Right renal pelvis (tissue), 4 donors: ENCODE measurements at places on chromosomes 7 and 10.

- no peak for DNase-seq
Measured at GRCh38 chr10:28304032-28304571, 1.2 kb upstream of the MPP7 start.

DNA sequence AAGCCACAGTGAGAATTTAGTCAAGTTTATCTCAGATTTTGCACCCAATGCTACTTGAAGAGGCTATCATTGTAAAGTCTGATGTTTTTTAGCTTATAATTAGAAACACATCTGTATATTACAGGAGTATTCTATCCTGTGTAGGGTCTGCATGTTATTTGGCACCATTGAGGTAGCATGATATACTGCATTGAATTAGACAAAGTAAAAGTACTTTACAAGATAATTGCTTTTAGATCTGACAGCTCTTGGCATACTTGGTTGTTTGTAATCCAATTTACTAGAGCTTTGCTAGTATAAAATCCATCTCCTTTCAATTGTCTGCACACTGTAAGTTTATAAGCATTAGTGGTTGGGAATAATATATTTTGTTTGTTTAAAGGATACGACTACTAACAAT lies 714.3 kb downstream of the ANKRD7 start:
- DNase-seq, result no peak

- no peak for DNase-seq
Measured at GRCh38 chr10:4373612-4374011, 452.4 kb upstream of the AKR1E2 start.

DNA sequence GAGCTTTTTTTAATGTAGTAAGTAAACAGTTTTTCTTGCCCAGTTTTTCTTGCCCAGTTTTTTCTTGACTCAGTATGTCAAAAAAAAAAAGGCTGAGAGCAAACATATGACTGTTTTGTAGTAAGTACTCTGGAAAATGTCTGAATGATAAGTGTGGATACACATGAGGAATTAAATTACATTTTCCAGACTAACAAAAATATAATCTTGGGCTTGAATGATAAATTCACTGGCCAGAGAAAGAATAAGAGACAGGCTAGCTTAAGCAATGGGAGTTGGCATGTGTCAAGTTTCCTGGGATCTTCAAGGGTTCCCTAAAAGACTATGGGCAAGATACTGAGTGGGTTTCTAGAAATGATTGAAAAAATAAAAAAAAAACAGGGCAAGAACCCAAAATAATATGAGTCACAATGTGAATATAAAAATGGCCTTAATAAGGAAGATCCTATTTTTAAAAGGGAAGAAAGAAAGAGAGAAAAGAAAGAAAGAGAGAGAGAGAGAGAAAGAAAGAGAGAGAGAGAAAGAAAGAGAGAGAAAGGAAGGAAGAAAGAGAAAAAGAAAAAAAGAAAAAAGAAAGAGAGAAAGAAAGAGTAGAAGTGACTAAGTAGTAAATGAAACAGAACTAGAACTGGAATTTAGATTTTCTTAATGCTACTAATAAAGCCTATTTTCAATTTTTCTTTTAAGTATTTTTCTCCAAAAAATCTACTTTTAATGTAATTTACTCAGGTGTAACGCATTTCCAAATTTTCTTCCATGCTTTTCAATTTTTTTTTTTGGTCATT lies 60.2 kb downstream of the TFPI2 start:
- DNase-seq, result no peak

DNA sequence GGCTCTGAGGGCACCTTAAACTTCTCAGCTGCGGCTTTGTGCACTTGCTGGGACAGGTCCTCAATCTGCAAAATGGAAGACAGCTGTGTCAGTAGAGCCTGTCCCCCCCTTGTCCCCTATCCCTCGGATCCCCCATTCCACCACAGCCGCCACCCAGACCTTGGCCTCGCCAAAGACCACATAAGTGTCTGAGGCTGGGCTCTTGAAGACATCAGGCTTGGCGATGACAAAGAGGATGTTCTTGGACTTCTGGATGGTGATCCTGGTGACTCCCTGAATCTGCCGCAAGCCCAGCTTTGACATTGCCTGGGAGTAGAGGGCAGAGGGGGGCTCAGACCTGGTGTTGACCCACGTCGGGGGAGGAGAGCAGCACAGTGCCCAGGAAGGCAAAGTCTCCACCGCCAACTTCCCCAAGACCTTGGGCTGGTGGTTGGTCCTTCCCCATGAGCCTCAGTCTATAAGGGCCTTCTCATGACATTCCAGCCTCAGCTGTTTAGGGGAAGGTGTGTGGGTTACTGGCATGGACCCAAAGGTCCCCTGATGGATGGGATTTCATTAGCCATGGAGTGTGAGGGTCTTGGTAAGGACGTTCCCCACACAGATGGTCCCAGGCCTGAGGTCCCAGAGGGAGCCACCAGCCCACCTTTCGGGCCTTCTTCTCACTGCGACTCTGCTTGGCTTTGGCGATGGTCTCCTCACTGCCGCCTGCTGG lies 7.7 kb downstream of the NACAD start:
- no peak for DNase-seq

DNA sequence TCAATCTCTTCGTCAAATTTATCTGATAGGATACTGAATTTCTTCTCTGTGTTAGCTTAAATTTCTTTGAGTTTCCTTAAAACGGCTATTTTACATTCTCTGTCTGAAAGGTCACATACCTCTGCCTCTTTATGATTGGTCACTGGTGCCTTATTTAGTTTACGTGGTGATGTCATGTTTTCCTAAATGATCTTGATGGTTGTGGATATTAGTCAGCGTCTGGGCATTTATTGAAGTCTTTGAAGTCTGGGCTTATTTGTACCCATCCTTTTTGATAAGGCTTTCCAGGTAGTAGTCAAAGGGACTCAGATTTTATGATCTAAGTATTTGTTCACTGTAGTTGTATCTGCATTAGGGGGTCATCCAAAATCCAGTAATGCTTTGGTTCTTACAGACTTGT lies 1407.5 kb upstream of the LRRTM3 start:
- DNase-seq, result no peak

DNA sequence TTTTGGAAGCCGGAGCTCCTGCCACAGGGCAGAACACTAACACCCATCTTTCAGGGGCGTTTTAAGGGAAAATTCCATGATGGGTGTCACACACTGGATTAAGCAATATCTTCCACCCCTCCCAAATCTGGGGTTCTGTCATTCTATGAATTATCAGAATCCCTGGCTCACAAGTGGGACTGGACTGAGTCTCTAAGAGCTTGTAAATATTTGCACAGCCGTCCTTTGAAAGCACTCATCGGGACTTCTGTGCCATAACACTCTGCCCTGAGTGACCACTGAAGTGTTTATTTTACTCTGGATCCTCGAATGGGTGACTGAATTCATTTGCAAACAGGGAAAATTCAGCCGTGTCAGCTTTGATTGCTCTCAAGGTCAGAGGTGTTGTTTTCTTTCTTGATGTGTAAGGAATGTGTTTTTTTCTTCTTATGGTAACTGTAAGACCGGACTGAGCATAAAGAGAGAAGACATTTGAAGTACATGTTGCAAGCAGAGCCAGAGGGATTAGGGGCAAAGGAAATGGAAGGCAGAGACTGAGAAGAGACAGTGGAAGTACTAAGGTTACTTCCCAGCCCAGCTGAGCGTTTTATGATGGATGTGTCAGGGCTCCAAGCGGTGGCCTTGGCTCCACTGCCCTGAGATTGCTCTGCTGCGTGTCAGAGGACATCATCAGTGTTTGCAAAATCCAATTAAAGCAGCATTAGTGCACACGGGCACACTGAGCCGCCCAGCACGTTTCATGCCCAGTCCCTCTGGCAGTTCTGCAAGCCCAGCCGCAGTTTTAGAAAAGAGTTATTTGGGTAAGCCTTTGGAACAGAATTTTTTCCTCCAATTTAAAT lies 17.7 kb upstream of the GTPBP4 start:
- DNase-seq, result no peak

- DNase-seq, result no peak
Measured at GRCh38 chr7:1108264-1108920, 20.5 kb downstream of the GPER1 start.

DNA sequence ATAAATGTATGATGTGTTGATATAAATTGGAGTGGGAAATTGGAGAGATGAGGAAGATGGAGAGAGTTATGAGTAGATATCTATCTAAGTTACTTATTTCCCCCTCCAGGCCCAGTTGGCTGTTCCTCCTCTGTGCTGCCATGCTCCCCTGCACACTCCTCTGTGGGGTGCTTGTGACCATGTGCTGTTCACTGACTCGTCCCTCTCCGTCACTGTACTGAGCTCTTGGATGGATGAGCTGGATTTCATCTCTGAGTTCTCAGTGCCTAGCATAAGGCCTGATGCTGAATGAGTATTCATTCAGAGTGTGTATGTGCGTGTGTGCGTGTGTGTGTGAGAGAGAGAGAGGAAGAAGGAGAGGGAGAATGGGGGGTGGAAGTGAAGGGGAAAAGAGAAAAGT lies 14.5 kb downstream of the OR9A2 start:
- DNase-seq, result no peak

- no peak for DNase-seq
Measured at GRCh38 chr7:2417981-2418481, 14.6 kb downstream of the CHST12 start.

GRCh38 chr10:69007260-69007659 lies 18.7 kb downstream of the KIFBP start:
- no peak for DNase-seq

GRCh38 chr7:106522696-106523095 lies 138.3 kb downstream of the CCDC71L start:
- no peak for DNase-seq

GRCh38 chr10:118596426-118597124 lies 1.1 kb upstream of the PRLHR start:
- no peak for DNase-seq

DNA sequence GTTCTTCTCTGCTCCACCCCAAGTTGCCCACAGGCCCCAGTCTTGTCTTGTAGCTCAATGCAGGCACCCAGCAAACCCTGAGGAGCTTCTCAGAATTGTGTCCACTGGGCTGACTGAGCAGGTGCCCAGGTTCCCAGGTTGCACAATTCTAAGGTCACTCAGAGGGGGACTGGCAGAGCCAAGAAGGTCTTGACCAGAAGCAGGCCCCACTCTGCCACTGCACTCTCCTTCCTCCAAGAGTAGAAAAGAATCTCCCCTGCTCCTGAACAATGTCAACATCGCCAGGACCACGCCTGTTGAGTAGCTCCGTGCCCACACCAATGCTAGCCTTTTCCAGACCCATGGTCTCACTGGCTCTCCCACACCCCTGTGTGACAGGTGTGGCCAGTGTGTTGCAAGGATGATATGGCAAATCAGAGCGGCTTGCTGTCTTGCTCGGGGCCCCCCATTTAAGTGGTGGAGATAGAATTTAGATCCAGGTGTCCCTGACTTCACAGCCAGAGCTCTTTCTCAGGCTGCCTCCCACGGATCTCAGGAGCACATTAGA lies 577 bp downstream of the LRRC18 start:
- no peak for DNase-seq

DNA sequence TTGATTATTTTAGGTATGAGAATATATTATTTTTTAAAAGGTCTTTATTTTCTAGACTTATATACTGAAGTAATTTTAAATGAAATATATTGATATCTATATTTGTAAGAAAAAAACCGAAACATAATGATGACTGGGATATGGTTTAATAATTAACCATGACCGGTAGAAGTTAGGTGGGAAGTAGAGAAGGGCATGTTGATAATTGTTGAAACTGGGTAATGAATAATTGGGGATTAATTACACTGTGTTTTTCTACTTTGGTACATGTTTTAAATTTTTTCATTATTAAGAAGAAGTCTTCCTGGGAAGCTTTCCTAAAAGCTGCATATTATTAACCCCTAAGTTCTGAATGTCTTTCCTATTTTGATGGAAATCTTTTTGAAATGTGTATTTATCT lies 16.3 kb downstream of the TSPAN12 start:
- no peak for DNase-seq

DNA sequence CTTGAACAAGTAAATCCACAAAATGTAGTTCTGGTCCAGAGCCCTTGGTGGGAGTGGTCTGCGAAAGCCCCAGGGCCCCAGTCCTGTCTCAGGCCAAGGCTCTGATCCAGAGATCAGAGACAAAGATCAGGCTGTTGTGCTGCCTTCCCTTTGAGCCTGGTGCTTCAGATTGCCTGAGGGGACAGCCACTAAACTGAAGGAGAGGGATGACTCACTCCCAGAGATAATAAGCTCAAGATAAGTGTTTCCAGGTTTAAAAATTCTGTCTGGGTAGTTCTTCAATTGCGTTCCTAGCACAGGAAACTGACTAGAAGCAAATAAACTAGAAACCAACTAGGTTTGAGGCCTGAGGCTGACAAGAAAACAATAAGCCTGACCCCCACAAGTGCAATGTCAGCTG lies 190.2 kb downstream of the RAMP3 start:
- no peak for DNase-seq

- no peak for DNase-seq
Measured at GRCh38 chr7:143255564-143255963, 7.7 kb upstream of the GSTK1 start.

GRCh38 chr10:14332903-14333302 lies 2.2 kb upstream of the FRMD4A start:
- DNase-seq, result no peak

DNA sequence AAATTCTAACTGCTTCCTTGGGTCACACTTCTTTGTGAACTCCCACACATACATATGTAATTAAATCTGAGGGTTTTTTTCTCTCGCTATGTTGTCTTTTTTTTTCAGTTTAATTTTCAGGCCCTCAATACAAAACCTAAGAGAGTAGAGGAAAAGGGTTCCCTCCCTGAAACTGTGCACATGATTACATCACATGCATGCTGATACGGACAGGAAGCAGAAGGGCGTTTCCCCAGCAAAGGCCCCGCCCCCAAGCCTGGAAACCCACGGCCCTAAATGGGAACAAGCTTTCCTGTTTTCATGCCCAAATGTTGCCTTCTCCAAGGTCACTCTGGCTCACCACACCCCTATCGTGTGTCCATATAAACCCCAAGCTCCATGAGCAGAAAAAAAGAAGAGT lies 115.4 kb downstream of the TEX36 start:
- DNase-seq, result no peak

GRCh38 chr10:76020630-76021029 lies 589.2 kb downstream of the LRMDA start:
- DNase-seq, result no peak

DNA sequence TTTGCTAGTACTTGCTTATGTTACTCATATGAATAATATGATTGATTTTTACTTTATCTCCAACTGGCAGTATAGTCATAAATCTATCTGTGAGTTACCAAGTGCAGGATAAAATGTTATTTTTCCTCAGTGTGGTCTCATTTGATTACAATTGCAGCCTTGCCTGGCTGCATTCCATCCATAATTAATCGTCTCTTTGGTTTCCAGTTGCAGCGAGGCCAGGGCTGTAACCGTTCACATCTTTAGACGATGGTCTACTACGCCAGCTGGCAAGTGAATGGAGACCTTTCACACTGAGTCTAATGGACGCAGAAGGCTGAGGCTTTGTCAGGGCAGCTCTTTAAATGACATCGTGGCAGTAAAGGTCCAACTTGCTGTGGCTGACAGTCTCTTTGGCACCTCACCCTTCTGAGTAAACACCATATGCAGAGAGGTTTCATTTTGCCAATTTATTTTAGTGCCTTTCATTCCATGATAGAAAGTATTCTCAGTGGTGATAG lies 84.0 kb downstream of the ARL4A start:
- peak; percentile 58 for DNase-seq

GRCh38 chr7:98376711-98377110 lies 24.2 kb downstream of the BAIAP2L1 start:
- no peak for DNase-seq
